Fibroblast of lung (primary cell): ENCODE measurements at places on chromosomes 5 and 9. TPM values are rescaled to one million over a fixed set of nuclear protein-coding genes. Genes with fewer than 3 reads are reported as not detected.

Gene ZDHHC12
- total RNA-seq = 19.8 and 39.0 TPM in 2 replicates

Gene LCN6
- not detected in 2 replicates for total RNA-seq

Gene IFNA6
- total RNA-seq = not detected in 2 replicates

Gene CRHBP
- under 0.01 and 0.17 TPM in 2 replicates for total RNA-seq

Gene C9
- total RNA-seq = under 0.01 and 0.33 TPM in 2 replicates

Gene MARCOL
- total RNA-seq = not detected in 2 replicates

Gene CAMK4
- 0.77 and 0.83 TPM in 2 replicates for total RNA-seq

Gene SHOC1
- total RNA-seq = under 0.01 TPM in 2 replicates

Gene CDX1
- under 0.01 and 0.33 TPM in 2 replicates for total RNA-seq

Gene PCDHA4
- total RNA-seq = 0.51 and 1.2 TPM in 2 replicates
